Ovary (tissue), 10 donors: ENCODE measurements at places on chromosomes 4 and X. TPM values are rescaled to one million over a fixed set of nuclear protein-coding genes. Genes with fewer than 3 reads are reported as not detected.

P2RY8 gene
- 0.83 TPM for total RNA-seq

ZNF141 gene
- total RNA-seq, result 55.7 TPM

BTK gene
- 0.92 TPM for total RNA-seq

MAGEA11 gene
- total RNA-seq, result not detected

- no peak overlapping the region for H3K27ac ChIP-seq
- H3K4me1 ChIP-seq, result no peaks in the 10 kb centered on the region
- DNase-seq, result no peak
- H3K36me3 ChIP-seq, result no peaks in the 10 kb centered on the region
- H3K4me3 ChIP-seq, result no peak overlapping the region
- H3K27me3 ChIP-seq, result no peaks in the 10 kb centered on the region
These were observed 27.5 kb downstream of the SULT1E1 start for GRCh38 chr4:69832326-69833030.

GRCh38 chr4:57344296-57344695 lies 234.1 kb upstream of the IGFBP7 start:
- no peaks in the 10 kb centered on the region for H3K36me3 ChIP-seq
- no peak for DNase-seq
- H3K27ac ChIP-seq, result no peak overlapping the region

- no peak for DNase-seq
- H3K27me3 ChIP-seq, result no peaks in the 10 kb centered on the region
- H3K27ac ChIP-seq, result no peak overlapping the region
- H3K4me1 ChIP-seq, result no peaks in the 10 kb centered on the region
These were observed 135.6 kb downstream of the FBXO8 start for GRCh38 chr4:174147863-174148262.

DNA sequence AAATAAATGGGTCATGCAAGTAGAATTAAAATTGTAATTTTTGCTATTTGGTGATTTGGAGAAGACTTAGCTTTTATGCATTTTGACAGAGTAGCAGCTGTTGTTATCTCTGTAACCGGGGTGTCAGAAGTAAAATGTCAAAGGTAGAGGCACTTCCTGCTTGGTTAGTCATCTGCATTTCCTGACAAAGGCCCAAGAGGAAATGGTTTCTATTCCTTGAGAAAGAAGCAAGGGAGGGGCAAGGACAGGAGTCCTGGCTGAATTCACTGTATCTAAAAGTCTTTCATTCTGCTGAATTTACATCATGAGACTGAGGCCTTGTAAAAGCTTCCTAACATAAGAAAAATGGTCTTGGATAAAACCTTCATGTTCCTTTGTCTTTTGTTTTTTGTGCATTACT lies 550.9 kb upstream of the BOD1L1 start:
- no peak overlapping the region for H3K4me3 ChIP-seq
- DNase-seq, result no peak
- no peaks in the 10 kb centered on the region for H3K4me1 ChIP-seq
- H3K27me3 ChIP-seq, result no peaks in the 10 kb centered on the region
- H3K36me3 ChIP-seq, result no peaks in the 10 kb centered on the region

- H3K4me1 ChIP-seq, result no peaks in the 10 kb centered on the region
- H3K4me3 ChIP-seq, result peak within 1 kb of the TSS; percentile 65
- no peaks in the 10 kb centered on the region for H3K27me3 ChIP-seq
- H3K27ac ChIP-seq, result peak within 1 kb of the TSS; percentile 55
These were observed at the start of gene PRRG1 for GRCh38 chrX:37349221-37350033. PRRG1 (plus strand) TSS chrX:37349364; CDS start chrX:37406250, 56,886 bp downstream.

DNA sequence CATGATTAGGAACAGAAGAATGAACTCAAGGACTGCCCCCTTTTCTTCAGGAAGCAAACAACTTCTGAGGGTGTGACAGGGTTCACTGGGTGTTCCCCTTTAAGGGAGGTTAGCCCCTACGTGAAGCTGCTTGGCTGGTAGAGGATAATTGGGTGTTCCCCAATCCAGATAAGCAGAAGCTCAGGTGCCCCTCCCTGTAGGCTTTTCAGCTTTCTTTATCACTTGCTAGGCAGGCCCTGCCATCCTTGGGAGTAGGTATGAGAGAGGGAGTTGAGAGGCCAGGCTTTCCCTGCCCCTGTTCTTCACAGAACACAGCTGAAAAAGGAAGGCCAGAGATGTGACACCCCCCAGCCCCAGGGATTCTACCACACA lies 44.2 kb downstream of the RTL9 start:
- DNase-seq, result no peak
- H3K27ac ChIP-seq, result no peak overlapping the region
- H3K36me3 ChIP-seq, result no peaks in the 10 kb centered on the region

DNA sequence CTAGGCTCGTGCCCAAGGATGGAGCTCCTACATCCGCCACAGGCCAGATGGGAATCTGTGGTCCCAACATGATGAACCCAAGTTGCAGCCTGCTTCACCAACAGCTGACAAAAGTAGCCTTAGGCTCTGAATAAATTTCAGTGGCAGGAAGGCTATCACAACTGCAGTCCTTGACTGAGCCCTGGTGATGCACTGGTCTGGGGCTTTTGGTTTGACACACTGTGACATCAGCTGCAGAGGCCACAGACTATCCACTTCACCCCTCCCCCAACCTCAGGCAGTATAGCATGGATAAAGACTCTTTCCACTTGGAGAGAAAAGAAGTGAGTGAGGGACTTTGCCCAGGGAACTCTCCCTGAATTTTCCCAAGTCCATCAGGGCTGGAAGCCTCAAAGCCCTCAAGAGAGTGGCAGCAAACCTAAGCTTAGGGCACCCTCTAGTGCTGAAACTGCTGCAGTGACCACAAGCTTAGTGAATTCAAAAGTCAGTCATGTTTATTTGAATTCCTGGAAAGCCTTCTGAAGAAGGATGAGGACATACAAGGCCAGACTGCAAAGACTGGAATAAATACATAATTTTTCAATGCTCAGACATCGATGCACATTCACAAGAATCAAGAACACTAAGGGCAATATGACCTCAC lies 135.0 kb upstream of the TENT5D start:
- no peaks in the 10 kb centered on the region for H3K36me3 ChIP-seq
- no peak overlapping the region for H3K27ac ChIP-seq
- no peak for DNase-seq
- H3K4me1 ChIP-seq, result no peaks in the 10 kb centered on the region

GRCh38 chrX:150058728-150059127 lies 120.4 kb upstream of the EOLA2 start:
- H3K36me3 ChIP-seq, result no peaks in the 10 kb centered on the region
- no peak for DNase-seq
- H3K27ac ChIP-seq, result no peak overlapping the region
- no peak overlapping the region for H3K4me3 ChIP-seq
- no peaks in the 10 kb centered on the region for H3K4me1 ChIP-seq

DNA sequence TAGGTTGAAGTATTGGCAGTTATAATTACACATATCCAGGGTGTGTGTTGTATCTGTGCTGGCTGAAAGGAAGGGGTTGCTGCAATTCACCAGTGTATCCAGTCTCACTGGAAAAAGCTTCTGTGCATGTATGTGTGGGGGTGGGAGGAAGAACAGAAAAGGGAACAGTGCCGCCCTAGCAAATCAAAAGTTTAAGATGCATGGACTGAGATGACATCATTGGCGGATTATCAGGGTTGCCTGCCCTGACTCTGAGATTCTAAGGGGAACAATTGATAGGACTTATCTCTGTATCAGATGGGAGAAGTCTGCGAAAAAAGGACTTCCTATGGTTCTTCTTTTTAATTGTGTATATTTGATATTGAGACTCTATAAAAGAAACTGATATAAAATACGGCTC lies 3.5 kb downstream of the SLC25A43 start:
- no peak overlapping the region for H3K4me3 ChIP-seq
- H3K4me1 ChIP-seq, result no peaks in the 10 kb centered on the region
- DNase-seq, result no peak
- H3K27ac ChIP-seq, result no peak overlapping the region
- H3K27me3 ChIP-seq, result no peaks in the 10 kb centered on the region
- H3K36me3 ChIP-seq, result no peaks in the 10 kb centered on the region

DNA sequence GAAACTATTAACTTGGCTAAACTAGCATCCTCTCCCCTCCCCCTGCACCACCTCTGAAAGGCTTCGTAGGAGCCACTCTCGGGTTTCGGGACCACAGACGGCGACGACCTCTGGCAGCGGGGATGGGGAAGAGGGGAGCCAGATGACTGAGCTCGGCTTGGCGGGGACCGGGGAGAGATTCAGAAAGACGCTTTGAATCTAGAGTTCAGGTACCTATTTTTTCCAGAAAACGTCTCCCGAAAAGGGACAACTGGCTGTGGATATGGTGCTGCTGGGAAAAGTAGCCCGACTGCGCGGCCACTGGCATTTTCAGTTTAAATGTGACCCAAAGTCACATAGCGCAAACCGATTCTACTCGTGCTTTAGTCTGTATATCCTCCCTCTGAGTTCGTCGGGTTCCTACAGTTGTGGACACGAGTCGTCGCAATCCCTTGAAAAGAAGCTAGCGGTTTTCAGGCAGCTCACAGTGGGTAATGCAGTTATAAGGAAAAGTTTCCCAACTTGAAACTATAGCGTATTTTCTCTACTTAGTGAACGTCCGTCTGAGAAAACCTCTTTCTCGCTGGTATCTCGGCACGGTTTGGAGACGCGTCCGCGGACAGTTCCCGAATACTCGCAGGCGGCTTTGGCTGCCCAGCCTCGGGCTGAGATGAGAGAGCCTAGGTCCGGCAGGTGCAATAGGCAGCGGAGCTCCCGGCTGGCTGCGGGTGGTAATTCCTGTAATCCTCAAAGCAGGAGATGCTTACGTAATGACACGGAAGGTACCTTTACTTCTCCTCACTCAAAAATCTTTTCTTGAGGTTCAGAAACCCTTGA lies 1.3 kb downstream of the PARM1 start:
- H3K27me3 ChIP-seq, result no peaks in the 10 kb centered on the region
- H3K4me3 ChIP-seq, result peak overlapping the region; percentile 78
- DNase-seq, result peak; percentile 28
- no peaks in the 10 kb centered on the region for H3K36me3 ChIP-seq
- H3K27ac ChIP-seq, result no peak overlapping the region

DNA sequence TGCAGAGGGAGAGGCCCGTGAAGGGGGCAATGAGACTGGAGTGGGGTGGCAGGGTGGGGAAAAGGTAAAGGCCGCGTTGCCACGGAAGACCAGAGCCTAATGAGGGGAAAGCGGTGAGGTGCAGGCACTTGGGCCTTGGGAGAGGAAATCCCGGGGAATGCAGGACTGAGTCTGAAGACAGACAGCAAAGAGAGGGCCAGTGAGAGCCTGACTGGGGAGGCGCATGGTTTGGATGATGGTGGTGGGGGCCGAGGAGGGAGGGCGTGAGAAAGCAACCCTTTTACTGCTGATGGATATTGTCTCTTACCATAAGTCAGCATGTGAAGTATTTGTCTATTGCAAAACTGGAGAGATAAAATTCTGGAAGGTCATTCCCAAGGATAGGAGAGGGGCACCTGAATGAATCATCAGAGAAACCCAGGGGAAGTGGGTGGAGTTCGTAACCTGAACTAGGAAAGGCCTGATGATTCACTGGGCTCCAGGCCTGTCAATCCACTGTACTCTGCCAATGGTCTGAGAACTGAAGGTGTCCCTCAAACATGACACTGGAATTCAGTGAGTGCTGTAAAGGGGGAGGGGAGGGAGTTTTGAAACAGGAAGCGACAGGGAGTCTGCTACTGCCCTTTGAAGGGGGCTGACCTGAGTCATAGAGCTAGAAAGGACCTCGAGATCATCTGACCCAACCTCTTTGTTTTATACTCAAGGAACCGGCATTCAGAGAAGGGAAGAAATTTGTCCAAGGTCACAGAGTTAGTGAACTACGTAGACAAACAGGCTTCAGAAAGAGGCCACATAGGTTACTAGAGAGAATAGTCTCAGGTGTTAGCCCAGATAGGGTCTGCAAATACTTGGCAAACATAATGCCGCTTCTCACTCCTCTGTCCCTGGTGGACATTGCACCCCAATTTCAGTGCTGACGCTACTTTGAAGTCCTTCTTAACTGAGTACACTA lies 52.2 kb downstream of the NALF2 start:
- H3K4me3 ChIP-seq, result no peak overlapping the region
- peaks cover 4% of the 10 kb centered on the region for H3K4me1 ChIP-seq
- DNase-seq, result peak; percentile 40
- no peak overlapping the region for H3K27ac ChIP-seq
